IPS DF 19.7 (cell line): ENCODE measurements at places on chromosomes 1 and 21.

- no peak for DNase-seq
These were observed 1356.3 kb downstream of the KCNT2 start for GRCh38 chr1:195251900-195252299.

DNA sequence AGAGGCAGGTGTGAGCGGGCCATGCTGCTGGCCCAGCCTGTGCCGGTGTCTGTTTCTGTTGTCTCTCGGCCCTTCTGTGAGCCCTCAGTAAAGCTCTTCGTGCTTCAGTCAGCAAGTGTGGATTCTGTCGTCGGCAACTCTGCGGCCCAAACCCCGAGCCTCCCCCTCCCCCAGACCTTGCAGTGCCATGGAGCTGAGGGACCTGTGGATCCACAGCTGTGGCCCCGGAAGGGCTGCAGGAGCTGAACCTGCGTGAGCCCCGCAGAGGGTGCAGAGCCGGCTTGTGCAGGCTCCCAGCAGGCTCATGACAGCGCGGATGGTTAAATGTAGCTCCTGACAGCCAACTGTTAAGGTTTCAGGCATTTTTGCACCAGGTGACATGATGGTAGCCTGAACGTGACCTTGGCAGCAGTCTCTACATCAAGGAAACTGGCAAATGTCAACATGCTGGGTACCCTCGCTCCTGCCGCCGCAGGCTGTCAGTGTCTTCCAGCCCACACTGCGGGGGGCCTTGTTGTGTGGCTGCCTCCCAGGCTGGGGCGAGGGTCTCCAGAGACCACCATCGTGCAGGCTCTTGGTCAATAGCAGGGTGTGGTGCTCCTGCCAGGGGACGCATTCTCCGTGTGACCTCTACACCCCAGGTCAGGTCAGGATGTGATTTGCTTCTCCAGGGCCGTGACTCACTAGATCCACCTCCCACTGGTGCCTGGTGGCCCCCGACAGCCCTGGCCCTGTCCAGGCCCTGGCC, 7.0 kb downstream of the LRRC3 start:
- no peak for DNase-seq

DNA sequence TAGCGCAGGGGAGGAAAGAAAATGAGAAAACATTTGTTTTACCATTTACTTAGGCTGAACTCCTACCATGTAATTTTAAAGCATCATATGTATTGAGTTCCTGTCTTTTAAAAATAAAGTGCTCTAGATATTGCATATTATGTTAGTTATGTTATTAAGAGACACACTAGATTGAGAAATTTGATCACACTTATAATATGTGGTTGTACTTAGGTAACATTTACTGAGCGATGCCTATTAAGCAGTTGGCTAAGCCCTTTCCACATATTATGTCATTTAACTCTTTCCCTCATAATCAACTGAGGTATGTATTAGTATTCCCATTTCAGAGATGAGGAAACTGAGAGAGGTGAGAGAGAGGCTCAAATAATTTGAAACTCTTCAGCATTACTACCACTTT, 4.5 kb upstream of the LRRC8D start:
- no peak for DNase-seq

DNA sequence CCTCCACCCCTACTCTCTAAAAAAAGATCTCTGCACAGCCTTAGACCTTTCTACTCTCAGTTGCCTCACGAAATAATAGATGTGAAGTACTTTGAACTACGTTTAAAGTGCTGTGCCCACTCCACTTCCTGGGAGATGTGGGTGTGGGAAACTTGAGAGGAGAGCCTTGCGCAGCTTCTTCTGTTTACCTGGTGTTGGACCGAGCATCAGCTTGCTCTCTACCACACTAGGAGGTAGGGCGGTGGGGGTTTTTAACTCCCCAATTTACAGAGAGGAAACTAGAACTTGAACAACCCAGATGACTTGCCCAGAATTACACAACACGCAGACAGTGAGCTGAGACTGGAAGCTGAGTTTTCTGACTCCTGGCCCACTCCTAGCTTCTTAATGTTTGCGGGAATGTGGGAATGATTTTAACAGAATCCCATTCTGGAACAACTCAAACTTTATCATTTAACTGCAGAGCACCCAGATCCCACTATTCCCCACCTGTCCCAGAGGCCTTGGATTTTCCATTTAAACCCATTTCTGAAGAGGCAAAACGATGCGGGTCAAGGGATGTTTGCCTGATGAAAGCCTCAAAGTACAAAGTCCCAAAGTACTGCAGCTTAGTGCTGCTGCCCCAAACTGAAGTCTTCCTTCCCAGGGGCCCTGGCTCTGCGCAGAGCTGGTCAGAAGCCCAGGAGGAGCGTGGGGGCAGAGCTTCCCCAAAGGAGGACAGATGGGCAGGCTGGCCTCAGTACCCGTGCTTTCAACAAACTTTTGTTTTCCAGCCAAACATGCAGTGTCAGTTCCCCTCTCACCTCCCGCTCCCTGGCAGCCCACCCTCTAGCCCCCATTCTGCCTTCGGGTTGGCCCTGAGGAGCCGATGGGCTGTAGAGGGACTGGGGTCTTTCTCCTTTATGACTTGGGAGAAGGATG, 19.0 kb downstream of the BTG2 start:
- no peak for DNase-seq

- no peak for DNase-seq
These were observed 103.2 kb upstream of the CASZ1 start for GRCh38 chr1:10899490-10900250.

GRCh38 chr1:230519246-230519645, 93.1 kb upstream of the PGBD5 start:
- no peak for DNase-seq

GRCh38 chr1:19382222-19382621, 70.1 kb downstream of the SLC66A1 start:
- DNase-seq = no peak

DNA sequence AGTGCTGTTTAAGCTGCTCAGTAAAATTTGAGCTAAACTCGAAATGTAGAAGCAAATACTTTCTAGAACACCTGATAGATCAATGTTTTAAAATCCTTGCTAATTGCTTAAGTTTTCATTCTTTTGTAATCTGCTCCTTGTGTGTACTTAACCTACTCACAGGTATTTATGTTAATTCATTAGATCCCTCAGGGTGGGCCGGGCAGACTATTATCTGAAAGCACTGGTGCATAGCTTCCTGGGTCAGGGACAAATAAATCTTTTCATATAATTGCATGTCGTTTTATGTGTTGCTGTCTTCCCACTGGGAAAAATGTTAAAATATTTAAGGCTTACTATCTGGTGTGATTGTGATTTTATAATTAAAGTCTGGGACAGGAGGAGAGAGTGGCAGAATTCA, 440.5 kb downstream of the SMYD3 start:
- no peak for DNase-seq

- no peak for DNase-seq
These were observed 142.1 kb upstream of the IPO9 start for GRCh38 chr1:201686714-201687455.

DNA sequence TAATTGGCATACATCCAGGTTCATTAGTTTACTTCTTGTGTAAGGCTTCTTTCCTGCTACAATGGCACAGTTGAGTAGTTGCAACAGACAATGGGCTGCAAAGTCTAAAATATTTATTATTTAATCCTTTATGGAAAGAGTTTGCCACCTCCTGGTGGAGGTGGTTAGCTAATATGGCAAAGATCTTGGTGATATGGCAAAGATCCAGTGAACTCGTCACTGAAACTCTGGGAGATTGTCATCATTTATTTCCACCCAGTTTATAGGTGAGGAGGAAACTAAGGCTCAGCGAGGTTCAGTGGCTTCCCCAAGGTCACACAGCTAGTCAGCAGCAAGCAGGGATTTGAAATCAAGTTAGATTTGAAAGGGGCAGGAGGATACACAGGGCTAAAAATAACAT, 16.1 kb upstream of the IFFO2 start:
- DNase-seq = no peak

GRCh38 chr1:206566999-206567398, 45.3 kb downstream of the EIF2D start:
- no peak for DNase-seq

GRCh38 chr1:42740851-42741580, 980 bp upstream of the CLDN19 start:
- no peak for DNase-seq

DNA sequence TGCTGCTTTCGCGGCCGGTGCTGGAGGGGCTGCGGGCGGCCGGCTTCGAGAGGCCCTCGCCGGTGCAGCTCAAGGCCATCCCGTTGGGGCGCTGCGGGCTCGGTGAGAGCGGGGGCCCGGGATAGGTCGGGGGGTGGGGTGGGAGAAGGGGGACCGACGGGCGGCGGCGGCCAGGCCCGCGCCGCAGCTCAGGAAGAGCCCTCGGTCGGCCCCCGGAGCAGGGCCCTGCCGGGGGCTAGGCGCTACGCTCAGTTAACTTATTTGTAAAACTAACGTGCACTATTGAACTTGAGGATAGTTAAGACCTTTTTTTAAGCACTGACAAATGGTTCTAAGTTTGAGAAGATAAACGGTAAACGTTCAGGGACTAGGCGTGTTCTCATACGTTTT, 418 bp downstream of the DDX20 start:
- no peak for DNase-seq

- DNase-seq = no peak
These were observed 127.0 kb downstream of the NME7 start for GRCh38 chr1:169240449-169241232.

DNA sequence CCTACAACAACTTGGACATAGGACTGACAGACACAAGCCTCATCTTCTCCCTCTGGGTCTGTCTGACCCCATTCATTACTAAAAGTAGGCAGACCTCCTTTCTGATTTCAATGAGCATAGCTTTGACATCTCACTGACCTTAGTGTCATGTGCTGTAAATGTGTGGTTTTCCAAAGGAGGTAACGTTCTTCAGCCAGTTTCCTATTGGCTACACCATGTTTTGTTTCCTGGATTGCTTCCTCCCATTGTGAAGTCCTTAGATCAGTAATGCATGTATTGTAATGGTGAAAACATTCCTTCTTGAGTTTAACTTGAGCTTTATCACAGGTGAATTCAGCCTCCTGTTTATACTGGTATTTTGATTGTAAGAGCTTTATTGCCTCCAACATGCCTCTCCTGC, 20.6 kb downstream of the STXBP3 start:
- no peak for DNase-seq

- DNase-seq = peak; percentile 17
These were observed 9.2 kb downstream of the FCRL3 start for GRCh38 chr1:157691285-157691920.

DNA sequence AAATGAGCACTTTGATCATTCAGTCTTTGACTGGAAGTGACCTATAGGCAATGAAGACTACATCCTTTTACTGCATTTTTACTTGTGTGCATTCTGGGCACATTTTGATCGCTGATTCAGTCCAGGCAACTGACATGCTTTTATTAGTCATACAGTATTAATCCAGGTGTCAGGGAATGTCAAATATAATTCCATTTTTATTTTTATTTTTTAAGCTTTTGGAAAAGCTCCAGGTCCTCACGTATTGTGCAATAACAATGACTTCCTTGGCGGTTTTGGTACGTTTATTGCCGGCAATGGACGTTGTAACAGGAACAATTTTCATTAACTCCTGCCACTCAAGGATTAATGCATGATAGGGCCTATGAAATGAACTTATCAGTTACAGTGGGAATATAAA, 302.6 kb upstream of the PTBP2 start:
- no peak for DNase-seq

- DNase-seq = no peak
These were observed 157.3 kb upstream of the PTGFR start for GRCh38 chr1:78333502-78333901.

- no peak for DNase-seq
These were observed 5.8 kb downstream of the PDZK1 start for GRCh38 chr1:145701306-145701862.

GRCh38 chr1:88466011-88466410, 218.1 kb upstream of the PKN2 start:
- no peak for DNase-seq

- DNase-seq = no peak
These were observed 61.4 kb upstream of the FMN2 start for GRCh38 chr1:240030236-240030635.

- DNase-seq = no peak
These were observed 138.8 kb upstream of the DPYD start for GRCh38 chr1:98059620-98060019.

DNA sequence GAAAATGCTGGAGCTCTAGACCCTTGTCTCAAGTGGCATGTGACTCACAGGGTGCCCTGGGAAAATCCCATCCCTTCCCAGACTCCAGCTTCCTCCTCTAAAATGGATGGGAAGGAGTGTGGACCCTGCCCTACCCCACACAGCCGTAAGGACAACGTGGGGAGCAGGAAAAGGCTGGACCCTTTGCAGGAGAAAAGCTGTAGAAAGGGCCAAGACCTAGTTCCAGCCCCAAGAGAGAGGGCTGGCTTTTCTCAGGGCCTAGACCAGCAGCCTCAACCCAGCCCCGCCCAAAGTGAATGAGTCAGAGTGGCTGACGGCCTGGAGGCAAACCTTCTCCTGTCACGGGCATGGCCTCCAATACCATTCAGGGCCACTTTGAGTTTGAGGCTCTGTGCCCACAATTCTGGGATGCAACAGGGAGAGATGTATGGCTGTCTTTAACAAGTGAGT, 1.1 kb downstream of the LAMB3 start:
- DNase-seq = no peak

GRCh38 chr1:20319456-20320220, 29.0 kb downstream of the VWA5B1 start:
- DNase-seq = no peak

DNA sequence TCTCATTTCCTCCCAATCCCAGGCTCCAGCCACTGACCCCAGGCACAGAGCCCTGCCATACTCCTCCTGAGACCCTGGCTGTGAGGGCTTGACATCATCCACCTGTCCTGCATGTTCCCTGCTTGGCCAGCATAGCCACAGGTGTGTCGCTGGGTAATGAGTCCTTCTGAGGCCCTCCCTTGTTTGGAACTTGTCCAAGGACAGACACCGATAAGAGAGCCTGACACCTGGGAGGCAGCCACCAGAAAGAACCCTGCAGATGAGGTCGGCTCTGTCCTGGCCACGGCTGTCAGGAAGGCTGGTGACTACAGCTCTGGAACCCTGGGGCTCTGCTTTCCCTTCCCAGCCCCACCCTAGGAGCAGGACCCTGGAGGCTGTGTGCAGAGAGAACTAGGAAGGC, 34.6 kb downstream of the TMEM63A start:
- DNase-seq = no peak

DNA sequence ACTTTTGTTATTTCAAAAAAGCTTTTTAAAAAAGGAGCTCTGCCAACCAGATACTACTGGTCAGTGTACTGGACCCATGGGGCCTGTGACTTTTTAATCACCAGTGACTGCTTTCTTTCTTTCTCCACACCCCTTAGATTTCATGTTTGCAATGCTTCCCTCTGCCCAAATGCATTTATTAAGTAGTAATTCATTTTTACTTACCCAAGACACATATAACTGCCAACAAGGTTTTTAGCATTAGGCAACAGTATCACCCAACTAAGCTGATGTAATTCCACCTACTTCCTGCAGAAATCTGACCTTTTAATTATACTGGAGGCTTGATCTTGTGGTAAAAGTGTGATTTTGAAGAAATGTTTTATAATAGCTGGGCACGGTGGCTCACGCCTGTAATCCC, 12.5 kb downstream of the MECR start:
- DNase-seq = no peak

DNA sequence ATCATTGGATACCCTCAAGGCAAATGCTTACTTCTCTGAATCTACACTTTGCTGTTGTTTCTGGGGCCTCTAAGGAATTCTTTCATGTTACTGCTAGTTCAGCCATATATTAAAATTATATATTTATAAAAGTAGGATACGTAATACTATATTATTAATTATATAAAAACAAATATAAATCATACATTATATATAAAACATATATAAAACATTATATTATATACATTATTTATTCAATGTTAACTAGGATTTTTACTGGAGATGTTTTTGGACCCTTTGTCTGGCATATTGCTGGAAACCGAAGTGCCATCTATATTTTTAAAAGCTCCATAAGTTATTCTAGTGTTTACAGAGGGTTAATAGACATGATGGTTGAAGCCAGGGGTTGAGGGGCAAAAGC, 12.2 kb downstream of the ALG6 start:
- no peak for DNase-seq
